Mammary epithelial cell (primary cell): ENCODE measurements at places on chromosomes 5 and 9. TPM values are rescaled to one million over a fixed set of nuclear protein-coding genes. Genes with fewer than 3 reads are reported as not detected.

- DNase-seq, result no peak
Measured at GRCh38 chr9:114318416-114318815, 4.5 kb upstream of the ORM1 start.

DNA sequence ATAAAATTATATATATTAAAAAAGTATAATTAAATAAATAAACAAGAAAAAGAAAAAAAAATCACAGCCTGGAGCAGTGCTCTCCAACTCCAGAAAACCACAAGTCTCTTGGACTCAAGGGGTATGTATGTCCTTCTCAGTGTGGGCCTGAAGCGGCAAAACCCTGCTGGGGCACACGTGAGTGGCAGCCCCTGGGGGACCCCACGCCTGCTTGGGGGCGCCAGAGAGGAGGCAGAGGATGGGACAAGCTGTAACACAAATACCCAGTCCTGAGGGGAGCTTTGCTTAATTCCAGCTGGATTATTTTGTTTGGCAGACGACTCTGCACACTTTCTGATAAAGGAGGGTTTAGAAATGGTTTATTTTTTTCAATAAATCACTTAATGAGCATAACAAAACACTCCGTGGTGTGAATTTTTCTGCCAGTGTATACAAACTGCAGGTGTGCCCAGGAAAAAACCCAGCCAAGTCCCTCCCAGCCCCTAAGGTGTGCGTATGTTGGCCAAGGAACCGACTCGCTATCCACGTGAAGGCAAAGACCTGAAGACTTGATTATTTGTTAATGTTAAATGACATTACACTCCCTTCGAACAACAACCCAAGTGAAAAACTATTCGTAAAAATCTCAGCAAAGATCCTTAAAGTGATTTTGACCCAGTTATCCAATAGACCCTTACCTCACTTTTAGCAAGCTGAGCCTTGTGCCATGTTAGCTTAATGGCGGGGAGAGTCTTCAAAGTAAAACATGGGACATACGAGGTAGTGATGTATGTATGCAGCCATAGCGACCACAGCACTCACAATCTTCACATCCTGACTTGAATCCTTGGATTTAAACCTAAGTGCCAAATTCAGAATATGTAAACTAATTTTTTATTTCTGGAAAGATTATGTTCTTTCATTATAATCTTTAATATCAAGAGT is 32.9 kb downstream of the ANKH start:
- DNase-seq, result no peak

DNA sequence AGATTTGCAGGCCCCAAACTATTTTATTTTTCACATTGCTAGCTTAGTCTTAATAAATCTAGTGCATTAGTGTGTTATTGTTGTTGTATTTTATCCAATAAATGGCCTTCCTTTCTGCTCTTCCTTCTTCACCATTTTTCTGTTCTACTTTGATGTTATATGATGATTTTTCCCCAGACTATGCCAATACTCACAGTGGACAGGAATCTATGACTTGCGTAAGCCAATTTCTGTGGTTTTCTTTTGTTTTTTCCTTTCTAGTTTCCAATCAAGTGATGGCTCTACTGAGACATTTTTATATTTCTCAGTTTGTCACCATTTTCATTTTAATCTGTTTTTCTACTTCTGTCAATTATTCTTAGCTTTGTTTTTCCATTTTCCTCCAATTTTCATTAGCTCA is 106.8 kb upstream of the FBXL7 start:
- DNase-seq, result no peak

DNA sequence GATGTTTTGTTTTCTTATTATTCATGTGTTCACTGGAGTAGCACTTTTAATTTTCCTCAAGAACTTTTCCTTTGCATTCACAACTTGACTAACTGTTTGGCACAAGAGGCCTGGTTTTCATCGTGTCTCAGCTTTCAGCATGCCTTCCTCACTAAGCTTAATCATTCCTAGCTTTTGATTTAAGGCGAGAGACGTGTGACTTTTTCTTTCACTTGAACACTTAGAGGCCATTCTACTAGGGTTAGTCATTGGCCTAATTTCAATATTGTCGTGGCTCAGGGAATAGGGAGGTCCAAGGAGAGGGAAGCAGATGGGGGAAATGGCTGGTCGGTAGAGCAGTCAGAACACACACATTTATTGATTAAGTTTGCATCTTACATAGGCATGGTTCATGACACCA is 94.0 kb downstream of the ZNF462 start:
- no peak for DNase-seq

DNA sequence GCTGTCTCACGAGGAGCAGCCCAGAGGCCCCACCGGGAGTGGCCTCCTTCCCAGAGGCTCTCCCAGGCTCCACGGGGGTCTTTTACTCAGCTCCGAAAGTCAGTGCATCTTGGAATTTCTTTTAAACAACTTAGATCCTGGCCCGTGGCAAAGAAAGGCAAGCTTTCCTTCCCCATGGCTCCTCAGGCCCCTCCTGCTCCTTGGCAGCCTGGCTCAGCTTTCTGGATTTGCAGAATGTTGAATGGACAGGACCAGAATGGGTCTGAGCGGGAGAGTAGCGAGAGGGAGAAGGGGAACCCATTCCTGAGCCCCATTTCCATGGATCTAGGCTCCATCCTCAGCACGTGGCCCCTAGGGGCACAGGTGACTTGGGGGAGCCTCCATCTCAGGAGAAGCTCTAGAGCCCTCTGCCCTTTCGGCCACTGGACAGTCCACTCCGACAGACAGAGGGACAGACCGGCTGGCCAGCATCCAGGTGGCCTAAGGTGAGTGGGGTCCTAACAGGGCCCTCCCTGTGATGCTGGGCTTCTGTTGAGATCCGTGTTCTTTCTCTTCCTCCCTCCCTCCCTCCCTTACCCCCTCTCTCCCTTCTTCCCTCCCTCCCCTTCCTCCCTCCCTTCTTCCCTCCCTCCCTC is 173.9 kb upstream of the PPP1R26 start:
- DNase-seq, result no peak

DNA sequence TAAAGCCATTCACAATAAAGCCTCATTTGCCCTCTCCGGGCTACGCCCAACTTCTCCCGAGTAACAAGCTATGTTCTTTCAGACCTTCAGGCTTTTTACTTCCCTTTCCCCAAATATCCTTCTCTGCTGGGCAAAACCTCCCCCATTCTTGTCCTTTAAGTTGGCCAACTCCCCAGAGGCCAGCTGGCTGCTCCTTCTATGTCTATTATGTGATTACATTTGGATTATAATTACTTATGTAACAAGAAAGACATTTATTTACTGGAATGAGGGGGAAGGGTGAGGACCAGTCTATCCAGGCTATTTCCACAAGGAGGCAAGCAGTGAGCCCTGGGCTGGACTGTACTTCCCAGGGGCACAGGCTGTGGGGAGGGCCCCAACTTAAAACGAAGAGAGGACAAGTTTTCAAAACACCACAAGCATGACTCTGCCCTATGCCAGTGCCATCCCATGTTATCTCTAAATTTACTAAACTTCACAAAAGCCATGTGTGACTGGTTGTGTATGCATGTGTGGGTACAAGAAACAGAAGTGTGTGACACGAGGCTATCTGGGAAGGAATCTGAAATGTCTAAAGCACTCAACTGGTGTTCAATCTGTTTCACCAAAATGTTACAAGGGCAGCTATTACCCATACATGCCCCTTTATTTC is 84.5 kb downstream of the GNAQ start:
- DNase-seq, result no peak

DNA sequence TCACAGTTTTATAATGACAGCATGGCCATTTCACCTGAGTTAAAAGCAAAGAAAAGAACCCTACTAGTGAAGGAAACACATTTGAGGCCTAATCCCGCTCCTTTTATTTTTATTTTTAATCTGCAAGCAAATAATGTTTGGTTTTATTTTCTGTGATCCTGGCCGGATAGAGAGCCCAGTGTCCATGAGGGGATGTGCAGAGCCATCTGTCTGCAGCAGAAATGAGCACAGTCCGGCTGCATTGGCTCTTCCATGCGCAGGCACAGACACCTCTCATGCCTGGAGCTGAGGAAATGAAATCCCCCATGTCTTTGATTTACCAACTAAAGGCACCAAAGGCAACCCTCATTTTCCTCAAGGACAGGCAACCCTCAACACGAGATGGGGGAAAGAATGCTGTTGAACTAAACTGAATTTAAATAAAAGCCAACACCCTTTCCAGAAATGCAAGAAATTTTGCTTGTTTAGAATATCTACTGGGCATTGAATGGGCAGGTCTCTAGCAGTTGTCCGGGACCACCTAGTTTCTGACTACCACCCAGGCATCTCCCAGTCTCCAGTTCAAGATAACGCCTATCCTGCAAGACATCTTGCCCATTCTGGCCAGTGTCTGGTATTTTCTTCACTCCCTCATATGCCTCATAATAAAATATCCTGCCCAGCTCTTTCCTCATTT is 47.9 kb upstream of the SEMA6A start:
- DNase-seq, result no peak

GRCh38 chr5:8683496-8683895 is 814.5 kb downstream of the MTRR start:
- DNase-seq, result no peak

DNA sequence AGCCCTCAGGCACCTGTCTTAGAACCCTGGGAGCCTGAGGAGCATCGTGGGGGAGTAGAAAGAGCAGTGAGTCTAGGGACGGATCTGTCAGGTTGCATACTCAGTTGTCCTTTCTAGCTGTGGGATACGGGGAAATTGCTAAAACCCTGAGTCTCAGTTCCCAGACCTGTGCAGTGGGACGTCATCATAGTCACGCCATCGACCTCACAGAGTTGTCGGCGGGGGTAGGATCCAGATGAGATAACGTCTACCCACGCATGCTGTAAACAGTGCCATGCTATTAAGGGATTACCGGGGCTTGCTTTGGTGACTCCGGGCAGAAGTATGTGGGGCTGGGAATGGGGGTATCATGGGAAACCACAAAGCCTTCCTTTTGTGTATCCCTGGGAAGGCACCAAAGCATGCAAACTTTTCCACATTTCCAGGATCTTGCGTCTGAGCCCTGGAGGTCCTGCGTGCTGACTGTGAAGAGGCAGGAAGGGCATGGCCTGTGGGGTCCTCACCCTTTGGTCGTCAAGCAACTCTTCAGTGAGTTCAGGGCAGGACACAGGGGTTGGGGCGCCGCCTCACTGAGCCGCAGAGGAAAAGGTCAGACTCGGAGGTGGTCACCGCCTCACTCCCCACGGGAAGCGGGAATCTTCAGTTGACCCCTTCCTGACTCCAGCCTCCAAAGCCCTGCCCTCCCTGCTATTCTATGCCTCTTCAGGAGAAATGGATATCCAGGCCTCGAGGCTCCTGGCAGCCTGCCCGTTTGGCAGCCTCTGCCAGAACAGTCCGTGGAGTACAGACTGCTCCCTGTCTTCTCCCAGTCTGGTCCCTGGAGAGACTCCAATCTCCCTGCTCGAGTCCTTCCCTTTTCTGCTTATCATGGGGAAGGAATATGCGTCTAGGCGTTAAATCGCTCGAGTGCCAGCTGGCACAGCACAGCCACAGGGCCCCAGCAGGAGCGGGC is 186.8 kb upstream of the KLF9 start:
- DNase-seq, result peak; percentile 70

GRCh38 chr5:98248949-98249348 is 524.5 kb upstream of the RGMB start:
- DNase-seq, result peak; percentile 63

DNA sequence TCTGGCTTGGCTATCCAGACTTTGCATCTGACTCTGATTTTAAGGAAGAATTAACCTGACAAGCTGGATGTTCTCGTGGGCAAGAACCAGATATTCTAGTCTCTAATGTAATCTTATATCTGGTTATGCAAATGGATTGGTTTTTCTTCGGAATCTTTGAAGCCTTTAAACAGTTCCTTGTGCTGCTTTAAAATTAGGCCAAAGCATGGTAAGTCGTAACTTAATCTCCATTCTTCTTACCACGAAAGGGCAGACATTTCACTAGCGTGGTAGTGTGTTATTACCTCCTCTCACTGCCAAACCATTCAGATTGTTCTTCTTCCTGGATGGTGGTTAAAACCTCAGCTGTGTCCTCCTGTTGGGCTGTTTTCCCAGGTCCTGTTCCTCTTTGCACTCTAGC is 34.1 kb upstream of the TTC23L start:
- DNase-seq, result no peak

- no peak for DNase-seq
Measured at GRCh38 chr5:108543486-108543885, 161.6 kb upstream of the FBXL17 start.

GRCh38 chr9:114371973-114372917 is 15.5 kb downstream of the AKNA start:
- DNase-seq, result peak; percentile 37

DNA sequence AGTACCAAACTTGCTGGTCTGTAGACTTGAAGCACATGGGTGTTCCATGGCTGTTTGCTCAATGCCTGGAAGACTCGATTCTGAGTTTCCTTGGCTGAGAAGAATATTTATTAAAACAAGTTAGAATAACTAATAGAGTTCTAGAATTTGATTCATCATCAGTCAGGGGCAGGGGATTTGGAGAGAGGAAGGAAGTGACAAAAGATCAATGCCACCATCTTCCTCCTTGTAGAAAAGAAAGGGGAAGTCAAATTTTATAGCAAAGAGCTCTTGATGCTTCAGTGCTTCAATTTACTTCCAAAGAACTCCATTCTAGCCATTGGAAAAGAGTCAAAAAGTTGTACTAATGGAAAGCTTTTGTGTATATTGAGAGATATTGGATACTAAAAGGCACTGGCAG is 236.3 kb downstream of the MCTP1 start:
- DNase-seq, result no peak

DNA sequence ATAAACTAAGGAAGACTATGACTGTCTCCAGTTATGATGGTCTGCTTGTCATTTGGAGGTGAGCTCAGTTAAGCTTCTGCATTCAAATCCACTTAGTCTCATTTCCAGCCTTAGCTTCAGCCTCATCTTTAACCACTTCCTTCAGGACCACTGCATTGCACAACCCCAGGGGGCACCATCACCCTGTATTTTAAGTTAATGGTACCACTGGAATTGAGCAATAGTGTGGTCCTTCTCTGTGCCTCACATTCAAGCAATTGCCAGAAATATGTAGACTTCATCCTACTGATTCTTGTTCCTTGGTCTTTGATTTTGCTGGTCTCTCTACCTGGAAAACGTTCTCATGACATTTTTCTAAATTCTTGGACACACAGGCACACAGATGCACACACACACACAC is 131.5 kb upstream of the PTPN3 start:
- DNase-seq, result no peak

GRCh38 chr9:72779614-72780013 is 173.2 kb downstream of the ALDH1A1 start:
- peak; percentile 39 for DNase-seq

The MARCOL gene
- polyA plus RNA-seq, result not detected

The SLC46A2 gene
- polyA plus RNA-seq, result not detected

The SIT1 gene
- polyA plus RNA-seq, result not detected

The TAF11L5 gene
- not detected for polyA plus RNA-seq

The SMIM33 gene
- not detected for polyA plus RNA-seq

The PCDHGC3 gene
- polyA plus RNA-seq, result 48.6 TPM

The MAN1B1 gene
- polyA plus RNA-seq, result 48.3 TPM

The RASEF gene
- 1.1 TPM for polyA plus RNA-seq

The IL3 gene
- not detected for polyA plus RNA-seq

The DMRT2 gene
- not detected for polyA plus RNA-seq
